Fibroblast of the aortic adventitia (primary cell): ENCODE measurements at places on chromosomes 7 and 10. TPM values are rescaled to one million over a fixed set of nuclear protein-coding genes. Genes with fewer than 3 reads are reported as not detected.

RTKN2 gene
- 0.16 and 11.9 TPM in 2 replicates for total RNA-seq

TCAF1 gene
- 50.0 and 61.5 TPM in 2 replicates for total RNA-seq

DNA sequence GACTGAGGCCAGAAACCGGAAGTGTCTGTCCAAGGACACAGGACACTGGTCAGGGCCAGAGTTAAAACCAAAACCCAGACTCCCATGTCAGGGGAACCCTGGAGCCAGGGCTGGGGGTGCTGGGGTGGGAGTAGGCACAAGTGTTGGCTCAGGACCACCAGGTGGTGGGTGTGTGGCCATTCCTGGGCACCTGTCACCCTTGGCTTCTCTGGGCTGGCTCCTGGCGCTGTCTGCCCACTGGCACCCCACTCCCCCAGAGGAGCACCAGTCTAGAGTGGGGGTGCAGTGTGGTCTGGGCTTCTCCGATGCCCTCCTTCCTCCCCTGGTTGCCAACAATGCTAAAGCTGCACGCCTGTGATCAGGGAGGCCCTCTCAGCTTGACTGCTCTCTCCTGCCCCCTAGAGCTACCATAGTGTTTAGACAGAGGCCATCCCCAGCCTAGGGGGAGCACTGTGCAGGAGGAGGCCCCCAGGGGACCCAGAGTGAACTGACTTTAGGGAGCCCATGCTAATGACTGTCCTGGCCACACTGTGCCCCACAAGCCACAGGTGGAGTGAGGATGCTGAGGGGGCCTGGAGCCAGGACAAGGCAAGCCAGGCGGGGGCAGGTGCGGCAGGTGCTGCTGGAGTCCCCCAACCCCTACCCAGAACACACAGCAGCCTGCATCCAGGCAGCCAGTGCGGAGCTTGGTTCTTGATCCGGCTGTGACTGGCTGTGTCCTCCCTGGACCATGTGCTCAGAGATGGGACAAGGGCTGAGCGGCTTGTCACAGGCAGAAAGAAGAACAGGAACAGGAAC, 11.0 kb downstream of the RASGEF1A start:
- DNase-seq, result peak; percentile 4

DNA sequence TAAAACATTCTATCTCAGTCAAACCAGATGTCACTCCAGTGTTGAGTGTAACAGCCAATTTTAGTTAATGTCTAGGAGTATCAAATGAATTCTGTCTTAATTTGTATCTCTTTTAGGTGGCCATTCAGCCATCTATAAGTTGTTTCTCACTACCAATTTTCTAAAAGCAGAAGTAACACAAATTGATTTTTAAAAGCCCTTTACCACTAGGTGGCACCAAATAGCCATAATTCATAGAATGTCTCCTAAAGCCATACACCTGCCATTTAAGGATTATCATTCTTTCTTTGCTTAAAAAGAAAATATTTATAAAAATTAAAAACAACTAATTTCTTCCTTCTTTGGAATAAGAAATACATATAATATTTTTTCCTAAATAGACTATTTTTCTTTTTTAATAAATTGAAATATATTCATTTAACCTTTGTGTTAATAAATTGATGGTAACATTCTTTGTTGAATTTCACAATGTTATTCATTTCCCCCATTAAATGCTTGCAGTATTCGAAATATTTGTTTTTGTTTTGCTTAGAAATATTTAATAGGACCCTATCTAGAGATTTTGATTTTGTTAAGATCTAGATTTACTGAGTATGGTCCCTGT, 107.8 kb upstream of the PPP1R3A start:
- peak; percentile 79 for DNase-seq

DNA sequence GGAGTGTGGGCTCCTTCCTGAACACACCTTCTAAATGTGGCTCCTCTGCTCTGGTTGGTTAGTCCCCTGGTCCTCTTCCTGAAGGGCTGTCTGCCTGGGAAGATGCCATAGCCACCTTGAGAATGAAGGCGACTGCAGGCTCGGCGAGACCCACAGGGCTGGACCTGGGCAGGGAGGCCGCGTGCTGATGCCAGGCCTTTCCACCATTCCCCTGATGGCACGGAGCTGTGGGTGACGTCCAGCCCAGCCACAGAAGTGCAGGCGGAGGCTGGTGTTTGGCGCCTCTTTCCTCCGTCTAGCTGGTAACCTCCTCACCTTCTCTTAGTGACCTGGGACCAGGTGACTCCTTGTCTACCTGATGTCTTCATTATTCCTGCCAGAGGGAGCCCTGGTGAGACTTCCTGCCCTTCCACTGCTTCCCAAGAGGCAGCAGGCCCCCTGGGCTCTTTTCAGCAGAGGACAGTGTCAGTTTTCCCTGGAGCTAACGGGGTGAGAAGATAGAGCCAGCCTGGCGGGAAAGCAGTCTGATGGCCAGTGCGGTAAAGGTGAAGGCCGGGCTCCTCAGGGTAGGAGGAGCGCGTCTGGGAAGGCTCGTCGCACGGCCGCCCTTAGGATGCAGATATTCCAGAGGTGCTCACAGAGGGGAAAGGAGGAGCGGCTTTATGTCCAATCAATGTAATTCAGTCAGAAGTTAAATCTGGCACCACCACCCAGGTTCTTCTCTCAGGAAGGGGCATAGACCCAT, 34.9 kb downstream of the GBX1 start:
- DNase-seq, result no peak

DNA sequence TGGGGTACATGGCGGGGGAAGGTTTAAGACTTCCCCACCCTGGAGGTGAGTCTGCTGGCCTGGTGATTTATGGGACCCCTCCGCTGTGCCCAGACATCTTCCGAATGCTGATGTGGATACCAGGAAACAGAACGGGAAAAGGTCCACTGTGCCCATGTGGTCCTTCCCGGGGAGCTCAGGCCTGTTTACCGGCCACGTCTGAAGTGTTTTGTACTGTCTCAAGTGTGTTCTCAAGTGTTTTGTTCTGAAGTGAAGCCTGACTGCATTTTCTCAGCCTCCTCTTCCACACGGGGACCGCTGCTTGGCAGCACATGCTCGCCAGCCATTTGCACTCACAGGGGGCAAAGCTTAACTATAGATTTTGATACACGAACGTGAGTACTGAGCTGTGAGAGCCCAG, 127.2 kb downstream of the TEX36 start:
- no peak for DNase-seq

- DNase-seq, result no peak
Observed at GRCh38 chr7:17385612-17386011, 87.2 kb downstream of the AHR start.

GRCh38 chr10:102409604-102410428, 8.8 kb downstream of the PSD start:
- no peak for DNase-seq

GRCh38 chr10:95280637-95281036, 10.2 kb downstream of the PDLIM1 start:
- DNase-seq, result no peak

- peak; percentile 87 for DNase-seq
Observed at GRCh38 chr10:110137142-110137545, 70.3 kb upstream of the MXI1 start.
